ENCODE measurements at places on chromosomes 6 and 20. TPM values are rescaled to one million over a fixed set of nuclear protein-coding genes. Genes with fewer than 3 reads are reported as not detected.

DNAH8 gene
- total RNA-seq = not detected

CPNE5 gene
- total RNA-seq = 0.29 TPM

TSBP1 gene
- not detected for total RNA-seq

RAD21L1 gene
- 0.34 TPM for total RNA-seq

MOG gene
- total RNA-seq = not detected

OLIG3 gene
- 0.14 TPM for total RNA-seq

SMOC2 gene
- 0.93 TPM for total RNA-seq

MAN1A1 gene
- total RNA-seq = 11.7 TPM

TGM2 gene
- 98.9 TPM for total RNA-seq

PDE10A gene
- total RNA-seq = 7.4 TPM

RIMS4 gene
- total RNA-seq = 0.53 TPM

COL11A2 gene
- total RNA-seq = 1.3 TPM

DNA sequence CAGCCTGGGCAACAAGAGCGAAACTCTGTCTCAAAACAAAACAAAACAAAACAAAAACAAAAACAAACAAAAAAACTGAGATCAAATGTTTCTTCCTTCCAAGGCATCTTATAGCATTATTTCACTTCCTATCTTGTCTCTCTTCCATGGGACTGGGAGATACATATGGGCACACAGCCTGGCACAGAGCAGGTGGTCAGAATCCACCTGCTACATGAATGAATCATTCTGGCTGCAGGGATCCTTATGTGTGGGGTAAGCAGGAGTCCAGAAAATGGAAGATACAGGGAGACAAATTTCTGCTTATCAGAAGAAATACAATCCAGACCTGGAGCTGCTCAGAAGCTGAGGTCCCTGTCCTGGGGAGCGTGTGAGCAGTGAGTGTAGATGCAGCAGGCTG lies 18.2 kb upstream of the CCM2L start:
- DNase-seq = no peak

- DNase-seq = no peak
Measured at GRCh38 chr6:70298068-70298467, 4.8 kb downstream of the COL9A1 start.

DNA sequence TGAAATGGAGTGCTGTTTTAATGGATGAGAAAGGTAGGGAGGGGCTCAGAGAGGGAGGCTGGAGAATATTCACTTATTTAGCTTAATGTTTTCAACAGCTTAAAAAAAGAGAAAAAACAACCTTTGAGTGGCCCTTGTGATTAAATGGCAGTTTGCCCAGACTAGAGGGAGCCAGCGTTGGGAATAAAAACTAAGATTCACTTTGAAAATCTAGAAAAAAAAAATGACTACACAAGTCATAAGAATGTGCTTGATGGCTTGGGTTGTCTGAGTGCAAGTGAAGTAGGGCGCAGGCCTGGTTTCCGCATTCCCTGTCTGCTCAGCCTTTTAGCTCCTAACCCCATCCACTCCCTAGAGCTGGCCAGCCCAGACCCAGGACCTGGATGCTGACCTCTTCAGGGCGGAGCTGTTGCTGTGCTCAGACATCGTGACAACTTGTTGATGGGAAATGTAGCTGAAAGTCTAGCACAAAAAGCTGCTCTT lies 28.9 kb downstream of the UTRN start:
- peak; percentile 66 for DNase-seq

DNA sequence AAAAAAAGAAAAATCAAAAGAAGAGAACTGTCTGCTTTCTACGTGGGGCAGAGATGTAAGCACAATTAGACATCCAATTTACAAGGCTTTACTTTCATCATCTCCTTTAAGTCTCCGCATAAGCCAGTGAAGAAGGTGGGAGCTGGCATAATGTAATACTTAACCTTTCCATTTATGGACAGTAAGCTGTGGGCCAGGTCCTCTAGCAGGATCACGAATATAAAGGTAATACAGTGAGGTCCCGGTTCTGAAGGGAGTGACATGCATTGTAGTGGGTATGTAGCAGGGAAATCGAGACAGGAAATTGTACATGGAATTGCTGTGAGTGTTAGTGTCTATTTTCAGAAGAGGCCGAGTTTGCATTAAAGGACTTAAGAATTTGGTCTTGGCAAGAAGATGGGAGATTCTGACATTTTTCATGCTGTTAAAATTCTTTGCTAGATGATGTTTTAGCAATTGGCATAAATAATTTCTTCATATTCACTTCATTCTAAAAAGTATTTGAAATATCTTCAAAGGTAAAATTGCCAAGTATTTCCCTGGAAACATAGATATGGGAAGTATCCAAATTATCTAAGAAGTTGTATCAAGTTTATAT lies 20.4 kb upstream of the POPDC3 start:
- DNase-seq = no peak

DNA sequence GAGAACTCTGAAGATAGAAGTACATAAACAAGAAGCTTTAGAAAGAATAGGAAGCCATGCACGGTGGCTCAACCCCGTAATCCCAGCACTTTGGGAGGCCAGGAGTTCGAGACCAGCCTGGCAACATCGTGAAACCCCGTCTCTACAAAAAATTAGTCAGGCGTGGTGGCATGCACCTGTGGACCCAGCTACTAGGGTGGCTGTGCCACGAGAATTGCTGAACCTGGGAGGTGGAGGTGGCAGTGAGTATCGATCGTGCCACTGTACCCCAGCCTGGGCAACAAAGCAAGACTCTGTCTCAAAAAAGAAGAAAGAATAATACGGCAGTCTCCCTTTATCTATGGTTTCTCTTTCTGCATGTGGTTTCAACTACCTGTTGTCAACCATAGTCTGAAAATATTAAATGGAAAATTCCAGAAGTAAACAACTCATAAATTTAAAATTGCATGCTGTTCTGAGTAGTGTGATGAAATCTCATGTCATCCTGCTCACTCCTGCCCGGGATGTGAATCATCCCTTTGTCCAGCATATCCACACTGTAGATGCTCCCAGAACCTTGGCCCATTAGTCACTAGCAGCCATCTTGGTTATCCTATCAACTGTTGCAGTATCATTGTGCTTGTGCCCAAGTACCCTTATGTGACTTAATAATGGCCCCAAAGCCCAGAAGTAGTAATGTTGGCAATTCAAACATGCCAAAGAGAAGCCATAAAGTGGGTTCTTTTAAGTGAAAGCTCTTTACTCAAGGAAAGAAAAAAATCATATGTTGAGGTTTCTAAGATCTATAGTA lies 22.1 kb downstream of the DEK start:
- DNase-seq = peak; percentile 71

GRCh38 chr6:155014670-155015300 lies 19.7 kb downstream of the TIAM2 start:
- DNase-seq = peak; percentile 80

GRCh38 chr20:54067606-54068174 lies 2.7 kb downstream of the BCAS1 start:
- DNase-seq = peak; percentile 65

DNA sequence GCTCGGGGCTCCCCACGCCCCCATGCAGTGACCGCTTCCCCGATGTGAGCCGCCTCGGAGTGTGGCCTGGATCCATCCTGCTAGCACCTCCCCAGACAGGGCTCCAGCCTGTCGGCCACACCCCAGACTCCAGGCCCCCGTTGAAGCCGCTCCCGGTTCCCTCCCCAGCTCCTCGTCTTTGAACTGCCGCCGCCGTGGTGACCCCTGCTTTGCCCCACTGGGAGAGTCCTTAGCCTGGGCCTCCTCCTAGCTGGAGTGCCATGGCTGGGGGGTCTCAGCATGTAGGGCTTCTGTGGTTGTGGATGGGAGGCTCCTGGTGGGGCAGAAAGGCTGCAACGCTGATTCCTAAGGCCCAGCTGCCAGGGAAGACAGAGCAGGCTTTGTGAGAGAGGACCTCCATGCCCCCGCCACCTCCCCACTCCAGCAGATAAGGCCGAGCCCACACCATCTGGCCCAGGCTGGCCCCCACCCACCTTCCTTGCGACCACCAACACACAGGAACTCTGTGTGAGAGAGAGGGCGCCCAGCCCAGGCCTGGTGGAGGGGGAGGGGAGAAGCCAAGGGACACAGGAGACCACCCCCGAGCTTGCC lies 11.4 kb downstream of the FOXS1 start:
- no peak for DNase-seq

- DNase-seq = no peak
Measured at GRCh38 chr6:24019830-24020229, 106.2 kb upstream of the NRSN1 start.
